ENCODE measurements at places on chromosomes 11 and 22.
A peak's percentile ranks its signal among the peaks of the same experiment; 100 is the strongest.

GRCh38 chr22:33842421-33843094 lies 77.7 kb downstream of the LARGE1 start:
- peak; percentile 44 for DNase-seq

- DNase-seq: no peak
Observed at GRCh38 chr11:77548552-77549445, 41.0 kb upstream of the AQP11 start.

- DNase-seq: no peak
Observed at GRCh38 chr22:37467391-37467955, 18.7 kb downstream of the MFNG start.

GRCh38 chr22:37636186-37636948 lies 3.1 kb upstream of the SH3BP1 start:
- no peak for DNase-seq

DNA sequence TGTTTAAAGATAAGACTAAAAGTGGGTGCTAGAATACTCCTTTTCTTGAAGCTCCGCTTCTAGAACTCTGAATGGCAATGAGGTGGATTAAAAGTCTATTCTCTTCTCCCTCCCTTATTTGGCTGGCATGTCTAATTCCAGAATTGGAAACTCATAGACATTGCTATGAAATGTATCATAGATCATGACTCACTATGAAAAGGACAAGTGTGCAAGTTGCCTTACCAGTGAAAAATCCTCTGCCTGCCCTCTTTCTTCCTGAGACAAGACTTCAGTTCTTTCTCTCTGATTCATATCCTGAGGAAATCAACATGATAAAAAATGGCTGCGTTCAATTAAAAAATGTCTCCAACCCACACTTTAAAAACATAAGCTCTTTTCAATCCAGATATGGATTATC lies 73.2 kb upstream of the BLID start:
- DNase-seq: no peak

DNA sequence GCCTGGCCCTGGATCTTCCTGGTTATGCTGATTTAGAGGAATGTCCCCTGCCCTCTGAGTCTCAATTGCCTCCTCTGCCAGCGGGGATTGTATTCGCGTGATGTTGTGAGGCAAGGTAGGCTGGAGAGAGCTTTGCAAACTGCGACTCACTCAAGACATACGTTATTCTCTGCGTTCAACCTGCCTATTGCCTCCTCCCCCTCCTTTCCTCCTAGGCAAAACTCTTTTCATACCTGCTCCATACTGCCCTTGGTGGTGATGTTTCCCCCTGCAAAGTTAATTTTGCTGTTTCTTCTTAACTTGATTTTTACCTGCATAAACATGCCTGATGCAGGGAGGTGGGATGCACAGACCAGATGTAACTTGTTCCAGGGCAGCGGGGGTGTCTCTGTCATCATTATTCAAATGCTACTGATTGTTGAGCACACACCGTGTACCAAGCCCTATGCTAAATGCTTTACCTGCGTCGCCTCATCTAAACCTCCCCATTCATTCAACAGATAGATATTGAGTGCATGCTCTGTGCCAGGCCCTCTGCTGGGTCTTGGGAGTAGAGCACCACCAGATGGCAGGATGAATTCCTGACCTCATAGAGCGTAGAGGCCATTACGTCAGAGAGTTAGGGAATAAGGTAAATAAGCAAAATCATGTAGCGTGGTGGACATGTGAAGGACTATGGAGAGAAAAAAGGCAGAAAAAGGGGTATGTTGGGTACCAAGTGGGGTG lies 29.0 kb downstream of the SGSM1 start:
- DNase-seq: peak; percentile 64
